ENCODE measurements at places on chromosomes 12 and 14. TPM values are rescaled to one million over a fixed set of nuclear protein-coding genes. Genes with fewer than 3 reads are reported as not detected.

- DNase-seq: no peak
These were observed 4.7 kb upstream of the PPP2R5E start for GRCh38 chr14:63547798-63548335.

DNA sequence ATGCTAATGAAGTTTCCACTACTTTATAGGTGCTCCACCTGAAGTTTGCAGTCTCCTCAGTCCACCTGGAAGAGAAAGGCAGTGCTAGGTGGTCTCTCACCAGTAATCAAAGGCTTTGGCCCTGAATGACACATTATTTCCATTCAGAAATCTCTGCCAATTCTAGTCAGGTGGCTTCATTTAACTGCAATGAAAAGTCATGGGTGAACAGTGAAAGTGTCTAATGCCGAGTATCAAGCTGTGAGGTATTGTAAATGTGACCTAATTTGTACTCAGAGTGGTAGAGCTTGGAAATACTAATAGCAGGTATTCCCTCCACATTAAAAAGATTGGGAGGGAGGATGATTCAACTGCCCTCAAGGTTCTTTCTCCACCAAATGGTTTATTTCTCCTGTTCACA lies 220.9 kb upstream of the LRFN5 start:
- no peak for DNase-seq

DNA sequence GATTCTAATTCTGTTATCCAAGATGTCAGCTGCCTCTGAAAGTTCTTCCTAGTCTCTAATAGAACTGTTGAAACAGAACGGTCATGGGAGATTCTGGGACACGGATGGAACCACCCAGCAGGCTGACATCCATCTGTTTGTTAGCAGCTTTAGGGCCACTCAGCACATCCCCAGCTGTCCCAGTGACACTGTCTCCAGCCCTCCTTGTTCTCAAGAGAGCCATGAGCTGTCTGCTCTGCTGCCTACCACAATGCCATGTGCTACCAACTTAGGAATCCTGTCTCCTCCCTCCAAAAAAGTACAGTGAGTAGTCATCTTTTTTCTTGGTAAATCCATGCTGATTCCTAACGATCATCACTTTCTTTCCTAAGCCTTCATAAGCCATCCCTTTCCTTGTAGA lies 130.5 kb downstream of the ZFP36L1 start:
- DNase-seq: no peak

DNA sequence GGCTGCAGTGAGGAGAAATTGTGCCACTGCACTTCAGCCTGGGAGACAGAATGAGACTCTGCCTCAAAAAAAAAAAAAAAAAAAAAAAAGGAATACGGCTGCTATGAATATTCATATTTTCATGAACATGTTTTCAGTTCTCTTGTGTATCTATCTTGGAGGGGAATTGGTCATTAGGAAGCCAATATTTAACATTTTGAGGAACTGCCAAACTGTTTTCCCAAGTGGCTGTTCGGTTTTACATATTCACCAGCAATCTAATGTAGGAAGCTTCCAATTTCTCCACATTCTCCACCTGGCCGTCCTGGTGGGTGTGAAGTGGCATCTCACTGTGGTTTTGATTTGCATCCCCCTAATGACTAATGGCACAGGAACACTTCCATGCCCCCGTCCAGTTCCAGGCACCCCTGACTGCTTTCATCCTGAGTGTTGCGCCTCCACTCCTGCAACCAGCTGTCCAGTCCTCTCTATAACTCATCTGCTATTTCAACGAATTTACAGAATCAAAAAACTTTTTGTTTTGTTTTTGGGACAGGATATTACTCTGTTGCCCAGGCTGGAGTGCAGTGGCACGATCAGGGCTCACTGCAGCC lies 5.7 kb downstream of the STXBP6 start:
- no peak for DNase-seq

DNA sequence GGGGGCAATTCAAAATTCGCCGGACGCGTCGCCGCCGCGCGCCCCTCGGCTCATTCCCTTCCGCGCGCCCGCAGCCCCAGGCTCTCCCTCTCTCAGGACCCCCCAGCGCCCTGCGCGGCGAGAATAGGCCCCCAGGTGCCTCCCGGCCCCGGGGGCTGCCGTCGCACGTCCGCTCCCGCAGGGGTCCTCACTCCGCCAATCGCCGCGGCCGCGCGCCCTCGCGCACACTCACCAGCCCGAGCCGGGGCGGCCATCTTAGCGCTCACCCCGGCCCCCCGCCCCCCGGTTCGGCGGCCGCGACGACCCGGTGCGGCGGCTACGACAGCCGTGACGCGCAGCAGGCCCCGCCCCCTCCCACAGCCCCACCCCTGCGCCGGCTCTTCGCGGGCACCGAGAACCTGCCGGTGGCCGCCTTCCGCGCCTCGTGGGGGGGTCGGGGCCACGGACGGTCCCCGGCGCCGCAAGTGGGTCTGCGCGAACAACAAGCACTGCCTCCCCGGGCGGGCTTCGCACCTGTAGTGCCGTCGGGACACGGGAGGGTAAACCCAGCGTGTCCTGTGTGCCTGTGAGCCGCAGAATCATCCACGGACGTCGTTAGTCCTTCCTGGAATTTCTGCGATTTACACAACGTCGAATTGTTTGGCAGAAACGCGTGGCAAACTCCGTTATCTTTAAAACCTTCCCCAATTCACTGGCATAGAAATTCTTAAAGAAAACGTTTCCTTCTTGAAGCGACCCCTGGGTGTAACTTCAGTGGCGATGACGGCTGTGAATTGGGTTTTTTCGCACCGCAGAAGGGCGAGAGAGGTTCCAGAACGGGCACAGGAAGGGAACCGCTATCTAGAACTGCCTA lies 2.5 kb downstream of the USP44 start:
- no peak for DNase-seq

DNA sequence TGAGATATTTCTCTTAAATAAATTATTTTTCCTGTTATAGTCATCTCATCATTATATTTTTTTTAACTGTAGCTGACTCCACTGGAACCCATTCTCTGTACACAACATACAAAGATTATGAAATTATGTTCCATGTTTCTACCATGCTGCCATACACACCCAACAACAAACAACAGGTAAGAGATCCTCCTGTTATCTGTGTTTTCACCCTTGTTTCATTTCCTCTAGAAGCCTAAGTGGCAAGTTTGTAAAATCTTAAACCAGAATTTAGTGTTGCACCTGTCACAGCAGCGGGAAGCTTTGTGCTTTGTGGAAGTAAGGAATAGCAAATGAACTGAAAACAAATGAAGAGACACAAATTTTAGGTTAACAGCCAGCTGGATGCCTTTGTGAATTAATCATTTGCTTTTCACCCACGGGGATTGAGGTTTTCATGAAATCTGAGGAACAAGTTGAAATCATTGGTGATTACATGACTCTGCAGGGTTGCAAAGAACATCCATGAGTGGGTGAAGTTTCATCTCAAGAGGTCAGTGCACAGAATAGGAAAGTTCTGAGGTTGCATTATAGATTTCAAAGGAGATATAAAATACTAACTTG lies 273.9 kb upstream of the RGS6 start:
- no peak for DNase-seq

- no peak for DNase-seq
These were observed 30.3 kb upstream of the FOXN3 start for GRCh38 chr14:89447182-89447944.

- no peak for DNase-seq
These were observed 33.2 kb upstream of the SSPN start for GRCh38 chr12:26162174-26162573.

GRCh38 chr12:104057771-104058197 lies 6.5 kb upstream of the HCFC2 start:
- no peak for DNase-seq

Gene KRT74
- polyA plus RNA-seq: not detected

Gene ASCL1
- polyA plus RNA-seq: 0.30 TPM

Gene AHSA1
- 186 TPM for polyA plus RNA-seq

Gene AMN
- 43.3 TPM for polyA plus RNA-seq

Gene CIROP
- 0.05 TPM for polyA plus RNA-seq

Gene ACRBP
- 6.4 TPM for polyA plus RNA-seq

Gene ASPG
- polyA plus RNA-seq: 17.1 TPM
